ENCODE measurements at places on chromosomes 2 and 18.

DNA sequence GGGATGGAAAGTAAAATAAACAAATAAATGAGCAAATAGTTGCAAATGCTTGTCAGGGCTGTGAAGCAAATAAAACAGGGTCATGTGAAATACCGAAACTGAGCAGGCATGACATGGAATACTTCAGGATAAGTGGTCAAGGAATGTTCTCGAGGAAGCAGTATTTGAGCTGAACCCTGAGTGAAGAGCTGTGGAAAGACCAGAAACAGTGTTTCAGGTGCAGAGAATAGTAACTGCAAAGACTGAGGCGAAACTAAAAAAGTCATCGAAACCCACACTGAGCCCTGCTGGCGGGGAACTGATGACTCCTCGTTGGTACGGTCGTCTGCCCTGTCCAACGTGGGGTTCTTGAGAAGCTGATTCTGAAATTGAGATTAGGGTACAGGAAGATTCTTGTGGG, 27.2 kb upstream of the MYCN start:
- DNase-seq: no peak

GRCh38 chr18:10660179-10660884, 134.5 kb downstream of the NAPG start:
- DNase-seq: no peak

- no peak for DNase-seq
These were observed 59.3 kb upstream of the RFX8 start for GRCh38 chr2:101534149-101534611.

- no peak for DNase-seq
These were observed 16.6 kb downstream of the PAIP2B start for GRCh38 chr2:71210292-71210691.

DNA sequence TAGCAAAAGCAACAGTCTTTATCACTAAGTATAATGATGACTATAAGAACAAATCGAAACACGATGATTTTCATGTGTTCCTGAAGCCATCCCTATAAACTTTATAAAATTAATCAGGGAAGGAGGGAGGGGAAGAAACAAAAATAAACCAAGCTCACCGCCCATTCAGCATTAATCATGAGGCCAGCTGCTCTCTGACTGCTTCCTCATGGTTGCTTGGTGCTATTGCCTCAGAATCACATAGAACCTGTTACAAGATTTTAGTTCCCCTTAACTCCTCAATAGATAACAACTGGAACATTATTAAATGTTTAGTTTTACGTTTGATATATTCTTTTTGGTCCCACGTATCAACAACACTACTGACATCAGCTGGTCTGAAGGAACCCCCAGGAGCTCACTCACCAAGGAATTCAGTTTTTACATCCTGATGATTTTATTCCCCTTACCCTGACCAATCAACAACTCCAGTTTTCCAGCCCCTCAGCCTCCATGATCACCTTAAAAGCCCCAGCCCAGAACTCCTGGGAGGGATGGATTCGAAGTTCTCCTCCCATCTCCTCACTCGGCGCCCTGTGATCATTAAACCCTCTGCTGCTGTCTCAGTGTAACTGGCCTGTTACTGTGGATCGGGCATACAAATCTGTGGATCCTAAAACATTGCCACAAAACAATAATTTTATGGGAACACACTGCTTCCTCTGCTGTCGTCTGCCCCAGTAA, 10.6 kb upstream of the HNRNPLL start:
- no peak for DNase-seq

- no peak for DNase-seq
These were observed 13.7 kb downstream of the TET3 start for GRCh38 chr2:73998451-73998850.

GRCh38 chr2:111903516-111903915, 5.1 kb downstream of the MERTK start:
- DNase-seq: no peak

GRCh38 chr2:46366668-46367052, 69.5 kb downstream of the EPAS1 start:
- no peak for DNase-seq

DNA sequence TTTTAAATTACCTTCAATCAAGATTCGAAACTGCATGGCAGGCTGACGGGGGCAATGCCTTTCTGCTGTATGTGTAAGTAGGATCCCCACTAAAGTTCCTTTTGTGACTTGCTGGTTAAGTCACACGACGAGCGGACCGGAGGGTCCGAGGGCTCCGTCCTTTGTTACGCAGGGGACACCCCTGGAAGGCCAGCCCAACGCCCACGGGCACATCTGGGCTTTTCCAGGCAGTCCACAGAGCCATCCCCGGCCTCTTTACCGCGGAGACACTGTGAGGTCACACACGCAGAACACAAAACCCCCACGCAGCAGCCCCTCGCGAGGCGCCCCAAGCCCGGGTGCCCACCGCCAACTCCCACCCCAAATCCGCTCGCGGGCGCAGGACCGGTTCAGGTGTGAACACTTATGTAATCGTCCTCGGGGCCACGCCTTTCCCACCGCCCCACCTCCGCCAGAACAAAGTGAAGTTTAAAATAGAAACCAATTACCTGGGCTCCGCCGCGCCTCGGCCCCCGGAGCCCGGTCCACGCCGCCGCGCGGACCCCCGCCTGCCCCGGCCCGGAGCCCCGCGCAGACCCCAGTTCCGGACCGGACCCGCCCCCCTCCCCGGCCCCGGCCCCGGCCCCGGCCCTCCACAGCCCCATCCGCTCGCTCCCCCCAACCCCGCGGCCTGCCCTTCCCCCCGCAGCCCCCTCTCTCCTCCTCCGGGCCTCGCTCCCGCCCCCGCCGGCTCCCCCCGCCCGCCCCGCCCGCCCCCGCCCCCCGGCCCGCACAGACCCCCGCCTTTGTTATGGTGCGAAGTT, 4.2 kb downstream of the ZNF516 start:
- DNase-seq: no peak

- DNase-seq: no peak
These were observed 2.5 kb upstream of the SERPINE2 start for GRCh38 chr2:224041554-224041953.

DNA sequence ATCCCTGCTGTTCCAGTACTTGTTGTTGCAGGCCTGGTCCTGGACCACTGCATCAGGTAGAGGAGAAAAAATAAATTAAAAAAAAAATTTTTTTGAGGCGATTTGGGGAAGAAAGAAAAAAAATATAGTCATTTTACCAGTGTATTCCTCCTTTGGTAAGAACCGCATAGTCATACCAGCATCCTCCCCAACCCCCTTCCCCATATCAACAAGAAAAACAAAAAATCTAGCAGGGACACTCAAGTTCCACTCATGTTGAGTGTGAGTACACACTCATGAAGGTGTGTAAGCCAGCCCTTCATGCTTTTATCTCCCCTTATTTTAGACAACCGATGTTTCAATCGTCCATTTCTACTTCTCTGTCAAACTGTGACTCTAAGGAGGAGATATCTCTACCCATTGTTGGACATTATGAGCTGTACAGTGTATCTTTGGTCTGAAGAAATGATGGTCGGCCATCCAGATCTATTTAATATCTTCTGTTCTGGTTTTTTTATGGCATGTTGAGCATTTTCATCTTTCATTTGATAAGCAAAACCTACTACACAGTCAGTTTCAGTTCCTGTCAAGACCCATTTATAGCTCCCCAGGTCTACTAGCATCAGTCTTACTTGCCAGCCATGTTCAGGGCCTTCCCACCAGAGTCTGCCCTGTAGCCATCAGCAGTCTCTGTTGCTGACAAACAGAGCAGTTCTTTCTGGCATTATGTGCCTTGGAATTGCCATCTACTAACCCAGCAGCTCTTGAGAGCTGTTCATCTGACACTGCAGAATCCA, 20.0 kb downstream of the ELP2 start:
- DNase-seq: no peak

DNA sequence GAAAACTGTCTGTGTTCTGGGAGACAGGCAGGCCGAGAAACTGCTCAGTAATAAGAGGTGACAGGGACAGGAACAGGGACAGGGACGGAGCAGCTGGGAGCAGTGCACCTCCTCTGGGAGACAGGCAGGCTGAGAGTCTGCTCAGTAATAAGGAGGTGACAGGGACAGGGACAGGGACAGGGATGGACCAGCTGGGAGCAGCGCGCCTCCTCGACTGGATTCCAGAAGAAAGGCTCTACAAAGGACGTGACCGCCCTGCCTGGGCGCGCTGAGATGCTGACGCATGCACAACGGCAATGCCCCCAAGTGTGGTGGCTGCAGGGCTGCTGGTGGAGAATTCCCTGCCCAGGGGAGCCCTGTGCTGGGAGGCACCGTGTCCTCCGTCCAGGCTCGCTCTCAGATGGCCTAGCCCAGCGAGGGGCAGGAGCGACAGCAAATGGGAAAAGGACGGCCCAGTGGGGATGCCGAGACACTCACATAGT, 44.2 kb upstream of the PXDN start:
- DNase-seq: no peak

- no peak for DNase-seq
These were observed 28.6 kb upstream of the NFU1 start for GRCh38 chr2:69465513-69466456.

DNA sequence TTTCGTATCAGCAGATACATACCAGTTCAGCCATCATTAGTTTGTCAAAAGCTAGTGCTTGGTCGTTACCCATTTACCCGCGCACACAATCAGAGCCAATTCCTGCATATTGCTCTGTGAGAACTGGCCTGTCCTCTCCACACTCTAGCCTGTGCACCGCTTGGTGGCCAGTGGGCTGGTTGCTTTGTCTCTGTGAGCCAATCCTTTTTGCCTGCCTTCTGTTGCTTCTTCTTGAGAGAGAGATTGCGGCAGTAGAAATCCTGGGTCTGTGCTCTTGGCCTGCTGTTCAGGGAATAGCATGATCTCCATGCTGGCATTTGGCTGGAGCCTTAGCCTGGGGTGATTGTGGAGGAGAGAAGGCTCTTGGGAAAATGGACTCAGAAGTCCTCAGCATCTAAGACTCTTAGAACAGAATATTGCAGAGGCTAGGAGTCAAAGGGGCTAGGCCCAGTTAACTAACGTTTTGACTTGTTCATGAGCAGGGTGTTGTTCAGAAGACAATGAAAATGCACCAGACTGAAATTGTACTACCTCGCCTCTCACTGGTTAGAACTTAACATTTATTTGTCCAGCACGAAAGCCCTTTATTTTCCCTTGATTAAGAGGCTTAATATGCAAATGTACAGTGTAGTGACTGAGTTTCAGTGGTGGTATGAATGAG, 37.1 kb downstream of the MAP4K4 start:
- DNase-seq: no peak

GRCh38 chr18:64806691-64807090, 657.8 kb upstream of the LINC00305 start:
- no peak for DNase-seq

- DNase-seq: no peak
These were observed 441.7 kb downstream of the RNF144A start for GRCh38 chr2:7358865-7359447.

GRCh38 chr2:215367662-215368492, 56.0 kb downstream of the ATIC start:
- no peak for DNase-seq

DNA sequence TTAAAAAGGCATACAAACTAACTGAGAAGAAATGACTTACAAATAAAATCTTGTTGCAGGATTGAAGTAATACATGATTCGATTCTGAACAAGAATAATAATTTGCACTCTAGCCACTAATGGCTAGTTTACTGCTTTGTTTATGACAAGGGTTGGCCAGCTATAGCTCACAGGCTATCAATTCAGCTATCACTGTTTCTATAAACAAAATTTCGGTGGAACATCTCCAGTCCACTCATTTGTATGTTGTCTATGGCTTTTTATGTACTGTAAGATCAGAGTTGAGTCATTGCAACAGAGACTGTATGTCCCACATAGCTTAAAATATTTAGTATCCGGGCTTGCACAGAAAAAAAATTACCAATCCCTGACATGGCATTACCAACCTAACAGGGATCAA, 543.7 kb upstream of the CNTNAP5 start:
- no peak for DNase-seq

GRCh38 chr18:34077599-34077998, 147.1 kb downstream of the NOL4 start:
- DNase-seq: no peak

GRCh38 chr2:171814883-171815282, 79.2 kb downstream of the SLC25A12 start:
- DNase-seq: no peak
